ENCODE measurements at places on chromosomes 16 and 17.

GRCh38 chr17:75272848-75273184 is 1.8 kb upstream of the MIF4GD start:
- no peak for DNase-seq
- no peaks in the 10 kb centered on the region for H3K27me3 ChIP-seq
- H3K4me3 ChIP-seq: peak overlapping the region; percentile 97
- H3K4me1 ChIP-seq: peaks cover 54% of the 10 kb centered on the region
- peak overlapping the region; percentile 95 for H3K27ac ChIP-seq

DNA sequence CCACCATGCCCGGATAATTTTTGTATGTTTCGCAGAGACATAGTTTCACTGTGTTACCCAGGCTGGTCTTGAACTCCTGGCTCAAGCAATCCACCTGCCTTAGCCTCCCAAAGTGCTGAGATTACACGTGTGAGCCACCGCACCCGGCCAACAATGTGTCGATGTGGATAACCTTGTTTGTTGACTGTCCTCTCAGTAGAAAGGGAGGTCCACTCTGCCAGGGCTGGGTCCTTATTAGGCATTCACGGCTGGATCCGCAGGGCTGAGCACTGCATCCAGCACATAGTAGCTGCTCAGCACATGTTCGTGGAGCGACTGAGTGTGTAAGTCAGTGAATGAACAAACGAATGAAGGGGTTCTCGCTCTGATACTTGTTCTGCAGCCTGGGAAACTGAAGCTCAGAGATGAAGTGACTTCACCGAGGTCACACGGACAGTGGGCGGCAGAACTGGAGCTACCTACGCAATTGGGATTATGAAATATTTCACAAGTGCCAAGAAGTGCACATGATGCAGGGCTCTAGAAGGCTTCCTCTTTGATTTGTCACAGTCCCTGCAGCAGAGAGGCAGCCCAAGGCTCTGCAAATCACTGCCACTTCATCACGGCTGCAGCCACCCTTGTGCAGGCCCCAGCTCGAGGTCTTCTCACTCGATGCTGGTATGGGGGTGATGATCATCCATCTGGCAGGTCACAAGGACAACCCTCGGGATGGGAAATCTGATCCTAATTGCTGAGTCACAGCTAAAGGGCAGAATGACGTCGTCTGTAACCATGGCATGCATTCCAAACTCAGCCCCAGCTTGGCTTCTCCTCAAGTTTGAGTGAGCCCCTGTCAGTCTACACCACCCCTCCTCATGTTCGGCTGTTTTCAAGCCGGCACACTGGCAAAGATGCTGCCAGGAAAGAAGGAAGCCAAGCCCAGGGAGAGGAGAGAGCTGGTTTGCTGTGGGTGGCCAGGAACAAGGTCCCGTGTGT is 28.0 kb upstream of the SNN start:
- peaks cover 11% of the 10 kb centered on the region for H3K27me3 ChIP-seq
- peaks cover 8% of the 10 kb centered on the region for H3K4me1 ChIP-seq
- DNase-seq: no peak
- H3K27ac ChIP-seq: peak overlapping the region; percentile 25
- H3K36me3 ChIP-seq: no peaks in the 10 kb centered on the region
- H3K4me3 ChIP-seq: no peak overlapping the region

DNA sequence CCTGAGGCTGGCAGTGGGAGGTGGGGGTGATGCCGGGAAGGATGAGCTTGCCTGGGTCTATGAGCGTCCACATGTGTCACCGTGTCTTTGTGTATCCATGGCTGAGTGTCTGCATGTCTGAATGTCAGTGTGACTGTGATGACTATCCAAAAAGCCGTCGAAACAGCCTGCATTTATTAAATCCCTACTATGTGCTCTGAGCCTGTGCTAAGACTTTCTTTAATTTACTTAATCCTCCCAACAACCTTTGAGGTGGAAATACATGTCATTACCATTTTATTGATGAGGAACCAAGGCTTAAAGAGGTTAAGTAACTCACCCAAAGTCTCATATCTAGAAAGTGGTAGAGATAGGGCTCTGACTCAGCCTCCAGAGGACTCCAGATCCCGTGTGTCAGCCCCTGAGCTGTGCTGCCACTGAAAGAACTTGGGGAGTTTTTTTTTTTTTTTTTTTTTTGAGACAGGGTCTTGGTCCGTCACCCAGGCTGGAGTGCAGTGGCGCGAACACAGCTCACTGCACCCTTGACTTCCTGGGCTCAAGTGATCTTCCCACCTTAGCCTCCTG is 20.0 kb downstream of the ARHGAP23 start:
- peaks cover 14% of the 10 kb centered on the region for H3K4me1 ChIP-seq
- peaks cover 33% of the 10 kb centered on the region for H3K27me3 ChIP-seq
- H3K27ac ChIP-seq: no peak overlapping the region
- H3K4me3 ChIP-seq: no peak overlapping the region
- H3K36me3 ChIP-seq: peaks cover 1% of the 10 kb centered on the region

DNA sequence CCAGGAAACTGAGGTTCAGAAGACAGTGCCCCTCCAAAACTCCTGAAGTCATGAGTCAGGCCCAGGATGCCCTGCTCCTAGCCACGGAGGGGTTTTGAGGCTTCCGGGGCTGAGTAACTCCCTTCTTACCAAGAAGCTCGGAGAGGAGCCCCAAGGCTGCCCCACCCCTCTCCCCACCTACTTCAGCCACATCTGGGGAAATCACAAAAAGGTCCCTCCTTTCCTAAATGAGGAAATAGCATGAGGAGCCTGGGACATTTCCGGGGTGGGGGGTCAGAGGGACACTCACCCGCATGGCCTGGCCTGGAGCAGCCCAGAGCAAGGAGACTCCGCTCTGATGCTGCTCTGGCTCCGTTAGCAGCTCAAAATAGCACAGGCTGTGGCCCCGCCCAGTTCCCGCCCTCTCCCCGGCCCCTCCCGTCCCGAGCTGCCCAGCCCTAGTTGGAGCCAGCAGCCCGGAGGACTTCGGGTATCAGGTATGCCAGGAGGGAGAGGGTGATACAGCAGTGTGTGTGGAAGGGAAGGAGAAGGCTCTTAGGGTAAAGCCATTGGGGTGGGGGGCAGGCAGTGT is 40.1 kb downstream of the MYO18A start:
- DNase-seq: peak; percentile 57
- peaks cover 72% of the 10 kb centered on the region for H3K4me1 ChIP-seq
- peak overlapping the region; percentile 90 for H3K4me3 ChIP-seq
- peak overlapping the region; percentile 96 for H3K27ac ChIP-seq
- H3K36me3 ChIP-seq: peaks cover 13% of the 10 kb centered on the region

GRCh38 chr17:33209671-33210070 is 83.4 kb downstream of the ASIC2 start:
- H3K36me3 ChIP-seq: no peaks in the 10 kb centered on the region
- no peak overlapping the region for H3K27ac ChIP-seq
- peaks cover 12% of the 10 kb centered on the region for H3K27me3 ChIP-seq

DNA sequence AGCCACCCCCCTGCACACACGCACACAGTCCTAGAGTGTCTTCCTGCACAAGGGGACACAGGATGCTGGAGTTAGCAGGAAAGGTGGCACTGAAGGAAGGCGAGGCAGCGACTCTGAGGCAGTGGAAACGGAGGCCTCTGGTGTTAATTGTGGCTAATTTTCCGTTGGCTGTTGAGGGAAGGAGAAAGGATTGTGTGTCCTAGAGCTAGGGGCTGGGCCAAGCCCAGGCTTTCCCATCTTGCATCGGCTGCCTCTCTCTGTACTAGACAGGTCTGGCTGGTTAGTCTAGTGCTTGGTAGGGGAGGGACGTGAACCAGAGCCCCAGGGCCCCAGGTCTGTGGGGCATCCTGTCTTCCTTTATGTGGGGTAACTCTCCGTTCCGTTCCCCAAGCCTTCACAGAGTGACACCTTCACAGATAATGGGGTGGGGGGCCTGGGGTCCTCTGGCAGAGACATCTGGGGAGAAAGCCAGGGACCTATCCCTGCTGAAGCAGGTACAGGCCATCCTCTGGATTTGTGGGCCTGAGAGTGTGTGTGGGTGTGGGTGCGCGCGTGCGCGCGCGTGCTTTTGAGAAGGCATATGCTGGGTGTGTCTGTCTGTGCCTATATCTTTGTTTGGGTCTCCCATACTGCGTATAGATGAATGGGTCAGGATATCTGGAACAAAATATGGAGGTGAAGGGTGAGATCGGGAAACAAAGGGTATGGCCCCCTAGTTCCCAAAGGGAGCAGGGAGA is at the start of gene CHD3:
TSS of gene CHD3 (plus strand) at position 606 of the 737 bp plus-strand sequence. CDS start 212 bp downstream, outside the sequence.
- H3K27me3 ChIP-seq: no peaks in the 10 kb centered on the region
- H3K36me3 ChIP-seq: peaks cover 14% of the 10 kb centered on the region
- H3K4me3 ChIP-seq: no peak within 1 kb of the TSS
- no peak for DNase-seq
- H3K27ac ChIP-seq: peak within 1 kb of the TSS; percentile 89

- H3K36me3 ChIP-seq: peaks cover 15% of the 10 kb centered on the region
- DNase-seq: no peak
- no peak overlapping the region for H3K4me3 ChIP-seq
- no peak overlapping the region for H3K27ac ChIP-seq
- no peaks in the 10 kb centered on the region for H3K27me3 ChIP-seq
Observed at GRCh38 chr16:14135704-14136103, 64.6 kb downstream of the MRTFB start.

- peak; percentile 57 for DNase-seq
- peak overlapping the region; percentile 67 for H3K27ac ChIP-seq
- peaks cover 4% of the 10 kb centered on the region for H3K27me3 ChIP-seq
- peaks cover 13% of the 10 kb centered on the region for H3K4me1 ChIP-seq
- peaks cover 3% of the 10 kb centered on the region for H3K36me3 ChIP-seq
Observed at GRCh38 chr16:11407047-11407982, 62.1 kb downstream of the RMI2 start.

- no peak overlapping the region for H3K4me3 ChIP-seq
- no peak for DNase-seq
- peak overlapping the region; percentile 81 for H3K27ac ChIP-seq
- no peaks in the 10 kb centered on the region for H3K27me3 ChIP-seq
- H3K36me3 ChIP-seq: peaks cover 28% of the 10 kb centered on the region
Observed at GRCh38 chr17:17768424-17769088, 68.2 kb downstream of the SREBF1 start.

DNA sequence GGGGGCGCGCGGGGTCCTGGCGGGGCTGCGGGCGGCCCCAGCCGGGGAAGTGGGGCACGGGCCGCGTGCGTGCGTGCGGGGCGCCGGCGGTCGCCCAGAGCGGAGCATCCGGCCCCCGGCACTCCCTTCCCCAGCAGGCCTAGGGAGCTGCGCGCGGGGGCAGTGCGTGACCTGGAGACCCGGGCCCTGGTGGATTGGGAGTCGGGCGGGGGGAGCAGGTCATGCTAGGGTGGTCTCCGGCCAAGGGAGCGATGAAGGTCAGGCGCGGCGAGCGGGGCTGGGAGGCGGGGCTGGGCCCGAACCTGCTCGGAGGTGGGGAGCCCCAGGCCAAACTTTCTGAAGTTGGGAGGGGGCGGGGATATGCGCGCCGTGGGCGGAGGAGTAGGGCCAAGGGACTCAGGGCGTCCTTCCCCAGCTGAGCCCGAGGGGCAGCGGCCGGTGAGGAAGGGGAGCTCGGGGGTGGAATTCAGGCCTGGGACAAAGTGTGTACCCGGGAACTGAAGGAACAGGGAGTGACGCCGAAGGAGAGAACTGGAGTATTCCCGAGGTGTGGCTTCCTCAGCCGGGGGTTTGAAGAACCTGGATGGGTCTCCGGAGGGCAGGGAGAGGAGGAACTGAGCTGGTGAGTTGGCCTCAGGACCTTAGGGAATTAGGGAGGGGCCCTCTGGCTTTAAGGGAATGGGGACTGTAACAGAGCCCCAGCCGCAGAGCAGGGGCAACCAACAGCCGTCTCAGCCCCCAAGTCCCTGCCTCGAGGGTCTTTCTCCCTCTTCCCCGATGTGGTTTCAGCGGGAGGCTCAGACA is 589 bp downstream of the XYLT2 start:
- peak overlapping the region; percentile 93 for H3K4me3 ChIP-seq
- peaks cover 42% of the 10 kb centered on the region for H3K4me1 ChIP-seq
- DNase-seq: peak; percentile 46
- H3K36me3 ChIP-seq: peaks cover 2% of the 10 kb centered on the region

- peak overlapping the region; percentile 88 for H3K4me3 ChIP-seq
- DNase-seq: no peak
- peaks cover 29% of the 10 kb centered on the region for H3K27me3 ChIP-seq
- H3K27ac ChIP-seq: peak overlapping the region; percentile 44
- H3K36me3 ChIP-seq: no peaks in the 10 kb centered on the region
Observed at GRCh38 chr17:57044976-57045867, 39.8 kb upstream of the AKAP1 start.

- no peak for DNase-seq
- H3K27ac ChIP-seq: no peak overlapping the region
- H3K4me1 ChIP-seq: no peaks in the 10 kb centered on the region
- no peaks in the 10 kb centered on the region for H3K36me3 ChIP-seq
- no peak overlapping the region for H3K4me3 ChIP-seq
- H3K27me3 ChIP-seq: peaks cover 9% of the 10 kb centered on the region
Observed at GRCh38 chr17:33015716-33016346, 24.2 kb downstream of the SPACA3 start.

- peaks cover 20% of the 10 kb centered on the region for H3K4me1 ChIP-seq
- H3K27ac ChIP-seq: no peak overlapping the region
- H3K4me3 ChIP-seq: no peak overlapping the region
- peaks cover 3% of the 10 kb centered on the region for H3K36me3 ChIP-seq
Observed at GRCh38 chr16:85222155-85222863, 110.0 kb upstream of the CIBAR2 start.

DNA sequence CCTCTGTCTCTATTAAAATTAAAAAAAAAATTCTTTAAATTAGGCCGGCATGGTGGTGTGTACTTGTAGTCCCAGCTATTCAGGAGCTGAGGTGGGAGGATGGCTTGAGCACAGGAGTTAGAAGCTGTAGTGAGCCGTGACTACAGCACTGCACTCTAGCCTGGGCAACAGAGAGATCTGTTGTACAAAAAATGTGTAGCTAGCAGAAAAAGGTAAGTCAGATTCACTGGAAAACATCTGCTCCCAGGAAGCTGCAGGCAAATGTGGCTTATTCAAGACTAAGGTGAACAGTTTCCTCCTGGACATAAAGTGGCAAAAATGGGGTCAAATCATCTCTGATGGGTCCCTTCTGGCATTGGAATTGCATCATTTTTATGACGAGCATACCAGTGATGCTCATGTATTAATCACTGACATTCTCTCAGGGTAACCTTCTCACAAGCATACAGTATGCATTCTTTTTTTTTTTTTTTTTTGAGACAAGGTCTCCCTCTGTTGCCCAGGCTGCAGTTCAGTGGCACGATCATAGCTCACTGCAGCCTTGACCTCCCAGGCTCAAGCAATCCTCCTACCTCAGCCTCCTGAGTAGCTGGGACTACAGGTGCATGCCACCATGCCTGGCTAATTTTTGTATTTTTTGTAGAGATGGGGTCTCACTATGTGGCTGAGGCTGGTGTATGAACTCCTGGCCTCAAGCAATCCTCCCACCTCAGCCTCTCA is 48.7 kb downstream of the CPPED1 start:
- no peaks in the 10 kb centered on the region for H3K36me3 ChIP-seq
- no peaks in the 10 kb centered on the region for H3K4me1 ChIP-seq
- no peak overlapping the region for H3K27ac ChIP-seq
- H3K27me3 ChIP-seq: no peaks in the 10 kb centered on the region

GRCh38 chr17:31281061-31281460 is 16.0 kb downstream of the OMG start:
- H3K36me3 ChIP-seq: peaks cover 30% of the 10 kb centered on the region
- no peaks in the 10 kb centered on the region for H3K27me3 ChIP-seq
- no peak overlapping the region for H3K27ac ChIP-seq
- DNase-seq: no peak
- no peak overlapping the region for H3K4me3 ChIP-seq

- H3K27me3 ChIP-seq: peaks cover 42% of the 10 kb centered on the region
- no peak overlapping the region for H3K27ac ChIP-seq
- DNase-seq: no peak
Observed at GRCh38 chr17:58153046-58153445, 4.9 kb downstream of the OR4D1 start.

- H3K4me3 ChIP-seq: no peak overlapping the region
- no peak for DNase-seq
- no peaks in the 10 kb centered on the region for H3K27me3 ChIP-seq
- no peak overlapping the region for H3K27ac ChIP-seq
Observed at GRCh38 chr17:82108496-82108945, 10.5 kb upstream of the FASN start.
